HT1080 (cell line): ENCODE measurements at places on chromosomes 5 and 9.

- DNase-seq: no peak
Measured at GRCh38 chr5:134071614-134072207, 42.8 kb upstream of the TCF7 start.

DNA sequence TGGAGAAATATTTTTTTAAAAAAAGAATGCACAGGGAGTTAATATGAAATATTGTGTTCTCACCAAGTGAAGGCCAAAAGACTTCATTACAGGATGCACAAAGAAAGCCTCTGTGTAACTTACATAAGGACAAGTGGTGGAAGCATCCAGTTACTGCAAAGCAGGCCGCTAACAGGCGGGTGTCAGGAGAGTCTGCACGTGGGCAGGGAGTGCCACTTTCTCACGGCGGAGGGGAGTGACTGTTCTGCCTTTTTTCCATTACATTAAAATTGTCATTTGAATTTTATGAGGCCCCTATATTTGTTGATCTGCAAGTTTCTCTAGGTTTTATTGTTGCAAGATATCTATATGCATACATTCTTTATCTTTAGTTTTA lies 28.1 kb upstream of the SPATA31E1 start:
- DNase-seq: no peak

DNA sequence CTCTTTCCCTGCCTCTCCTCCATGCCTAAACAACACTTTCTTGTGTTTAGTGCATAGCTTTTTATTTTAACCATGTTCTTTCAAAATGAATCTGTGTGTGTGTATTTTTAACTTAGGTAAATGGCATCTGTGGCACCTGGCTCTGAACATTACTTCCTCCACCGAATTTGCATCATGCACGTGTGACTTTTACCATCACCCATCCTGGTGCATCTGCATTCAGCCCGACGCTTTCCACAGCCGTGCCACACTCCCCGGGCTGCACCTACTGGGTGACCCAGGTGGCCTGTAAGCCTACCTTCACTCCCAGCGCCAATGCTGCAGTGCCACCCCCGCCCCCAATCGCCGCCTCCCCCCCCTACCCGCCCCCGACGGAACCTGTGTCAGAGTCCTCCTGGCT lies 12.7 kb upstream of the FCN1 start:
- DNase-seq: no peak

DNA sequence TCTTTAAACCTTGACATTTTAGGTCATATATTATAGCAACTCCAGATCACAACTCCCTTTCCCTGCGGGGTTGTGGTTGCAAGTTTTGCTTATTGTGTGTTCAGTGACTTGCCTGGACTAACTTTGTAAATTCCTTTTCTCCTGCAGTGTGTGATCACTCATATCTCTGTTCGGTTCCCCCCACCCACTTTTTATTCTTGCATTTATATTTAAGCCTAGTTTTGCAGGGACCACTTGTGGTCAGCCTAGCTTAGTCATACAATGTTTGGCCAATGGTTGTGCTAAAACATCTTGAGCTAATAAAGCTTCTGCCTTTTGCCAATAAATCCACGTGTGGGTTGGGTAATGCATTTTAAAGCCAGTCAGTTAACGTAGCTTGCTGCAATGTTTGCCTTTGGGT lies 146.5 kb upstream of the IRX4 start:
- no peak for DNase-seq

DNA sequence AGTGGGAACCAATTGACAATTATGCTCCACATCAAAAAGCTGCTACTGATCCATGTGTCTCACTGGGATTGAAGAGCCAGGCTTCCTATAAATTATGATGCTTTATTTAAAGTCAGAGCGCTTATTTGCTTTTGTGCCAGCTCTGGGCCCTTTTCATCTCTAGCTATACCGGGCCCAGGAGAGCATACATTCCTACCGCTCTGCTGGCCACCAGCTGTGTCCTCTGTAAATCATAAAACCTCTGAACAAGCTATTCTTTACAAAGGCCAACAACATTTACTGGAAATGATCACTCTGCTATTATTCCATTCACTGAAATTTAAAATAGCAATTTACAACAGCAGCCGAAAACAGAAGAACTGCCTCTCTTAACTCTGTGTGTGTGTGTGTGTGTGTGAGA lies 86.6 kb downstream of the ZNF608 start:
- no peak for DNase-seq

DNA sequence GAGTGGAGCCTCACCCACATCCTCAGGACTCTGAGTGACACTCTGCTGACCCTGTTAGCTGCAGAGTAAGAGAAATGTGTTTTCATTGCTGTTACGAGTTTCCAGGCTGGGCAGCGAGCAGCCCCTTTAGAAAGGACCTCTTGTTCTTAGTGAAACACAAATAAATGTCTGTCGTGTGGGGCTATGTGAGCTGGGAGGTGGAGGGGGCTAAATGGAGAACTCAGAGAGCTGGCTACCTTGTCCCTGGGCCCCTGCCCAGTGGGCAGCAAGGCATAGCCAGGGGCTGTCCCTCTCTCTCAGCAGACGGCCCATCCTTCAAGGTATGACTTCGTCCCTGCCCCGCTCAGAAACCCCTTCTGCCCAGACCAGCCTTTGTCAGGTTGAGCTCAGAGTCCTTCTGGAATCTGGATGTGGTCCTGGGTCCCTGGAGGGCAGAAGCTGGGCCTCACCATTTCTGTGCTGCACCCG lies 10.2 kb downstream of the DCANP1 start:
- DNase-seq: no peak

DNA sequence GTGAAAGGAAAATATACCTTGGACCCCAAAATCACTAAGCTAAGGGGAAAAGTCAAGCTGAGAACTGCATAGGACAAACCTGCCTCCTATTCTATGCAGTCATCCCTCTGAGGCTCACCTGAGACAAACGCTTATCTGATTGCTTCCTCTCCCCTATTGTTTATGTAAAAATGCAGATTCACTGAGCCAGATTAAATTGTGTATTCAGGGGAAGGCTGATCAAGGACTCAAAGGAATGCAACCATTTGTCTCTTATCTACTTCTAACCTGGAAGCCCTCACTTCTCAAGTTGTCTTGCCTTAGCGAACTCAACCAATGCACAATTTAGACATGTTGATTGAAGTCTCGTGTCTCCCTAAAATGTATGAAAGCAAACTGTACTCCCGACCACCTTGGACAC lies 13.3 kb downstream of the SPARC start:
- DNase-seq: no peak

- no peak for DNase-seq
Measured at GRCh38 chr5:134576386-134577021, 51.0 kb downstream of the JADE2 start.

DNA sequence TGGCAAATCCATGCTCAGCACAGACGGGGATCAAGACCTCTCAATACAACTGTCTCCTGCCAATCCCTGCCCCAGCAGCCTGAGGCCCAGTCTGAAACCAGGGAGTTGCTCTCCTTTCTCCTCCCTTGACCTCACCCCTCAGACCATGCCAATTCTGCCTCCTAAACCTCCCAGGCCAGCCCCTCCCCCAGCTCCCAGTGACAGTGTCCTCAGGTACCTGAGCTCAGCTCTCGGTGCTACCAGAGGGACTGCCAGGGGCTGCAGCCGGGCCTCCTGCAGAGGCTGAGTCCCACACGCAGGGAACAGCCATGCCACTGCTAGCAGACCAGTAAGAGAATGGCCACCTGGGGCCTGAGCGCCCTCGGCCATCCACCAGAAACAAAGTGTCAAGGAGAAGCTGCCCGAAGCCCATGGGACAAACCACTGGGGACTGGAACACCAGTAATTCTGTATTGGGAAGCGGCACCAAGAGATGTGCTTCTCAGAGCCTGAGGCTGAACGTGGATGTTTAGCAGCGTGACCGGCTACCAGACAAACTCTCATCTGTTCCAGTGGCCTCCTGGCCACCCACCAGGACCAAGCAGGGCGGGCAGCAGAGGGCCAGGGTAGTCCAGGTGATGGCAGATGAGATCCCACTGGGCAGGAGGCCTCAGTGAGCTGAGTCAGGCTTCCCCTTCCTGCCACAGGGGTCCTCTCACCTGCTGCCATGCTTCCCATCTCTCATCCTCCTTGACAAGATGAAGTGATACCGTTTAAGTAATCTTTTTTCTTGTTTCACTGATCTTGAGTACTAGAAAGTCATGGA lies 557 bp upstream of the IL3 start:
- no peak for DNase-seq

DNA sequence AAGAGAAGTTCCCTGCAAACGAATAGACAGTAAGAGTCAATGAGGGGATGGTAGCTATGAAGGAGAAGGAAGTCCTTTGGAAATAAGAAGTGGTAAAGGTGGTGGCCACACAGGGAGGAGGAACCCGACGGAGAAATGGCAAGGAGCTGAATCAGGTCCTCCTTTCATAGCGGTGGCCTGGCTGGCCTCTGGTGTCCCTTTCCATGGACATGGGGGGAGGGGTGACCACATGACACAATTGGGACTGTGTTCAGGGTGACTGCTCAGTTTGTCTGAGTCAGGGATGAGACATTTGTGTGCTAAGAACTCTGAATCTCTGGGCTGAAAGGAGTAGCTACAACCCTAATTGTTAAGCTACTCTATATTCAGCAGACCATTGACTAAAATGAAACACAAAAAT lies 28.7 kb upstream of the TIMD4 start:
- peak; percentile 50 for DNase-seq

DNA sequence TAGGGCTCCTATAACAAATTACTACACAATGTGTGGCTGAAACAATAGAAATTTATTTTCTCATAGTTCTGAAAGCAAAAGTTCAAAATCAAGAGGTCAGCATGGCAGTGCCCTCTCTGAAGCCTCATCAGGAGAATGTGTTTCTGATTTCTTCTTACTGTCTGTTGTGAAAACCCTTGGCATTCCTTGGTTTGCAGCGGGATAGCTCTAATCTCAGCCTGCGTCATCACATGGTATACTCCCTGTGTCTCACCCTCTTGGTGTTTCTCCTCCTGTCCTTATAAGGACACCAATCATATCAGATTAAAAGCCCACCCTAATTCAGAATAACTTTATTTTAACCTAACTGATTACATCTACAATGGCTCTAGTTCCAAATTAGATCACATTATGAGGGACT lies 87.5 kb upstream of the CDH9 start:
- DNase-seq: no peak

GRCh38 chr9:14993901-14994554 lies 83.8 kb upstream of the FREM1 start:
- DNase-seq: no peak

GRCh38 chr9:37104183-37104889 lies 16.0 kb upstream of the ZCCHC7 start:
- DNase-seq: peak; percentile 74

GRCh38 chr5:45521067-45521466 lies 175.1 kb downstream of the HCN1 start:
- peak; percentile 75 for DNase-seq

- DNase-seq: no peak
Measured at GRCh38 chr9:137025517-137025966, 2.5 kb downstream of the ABCA2 start.

DNA sequence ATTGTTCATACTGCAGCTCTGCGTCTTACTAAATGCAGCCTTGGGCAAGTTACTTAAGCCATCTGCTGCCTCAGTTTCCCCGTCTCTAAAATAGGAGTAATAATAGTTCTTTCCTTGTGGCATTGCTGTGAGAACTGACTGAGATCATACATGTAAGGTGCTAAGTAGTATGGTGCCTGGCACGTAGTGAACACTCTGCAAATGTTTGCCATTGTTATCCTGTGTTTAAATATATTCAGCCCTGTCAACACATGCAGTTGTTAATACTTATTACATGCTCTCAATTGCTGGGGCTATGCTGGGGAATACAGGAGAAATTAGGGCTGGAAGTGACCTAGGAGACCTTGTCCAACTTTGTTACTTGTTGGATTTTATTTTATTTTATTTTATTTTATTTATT lies 105.2 kb upstream of the RAI14 start:
- no peak for DNase-seq

DNA sequence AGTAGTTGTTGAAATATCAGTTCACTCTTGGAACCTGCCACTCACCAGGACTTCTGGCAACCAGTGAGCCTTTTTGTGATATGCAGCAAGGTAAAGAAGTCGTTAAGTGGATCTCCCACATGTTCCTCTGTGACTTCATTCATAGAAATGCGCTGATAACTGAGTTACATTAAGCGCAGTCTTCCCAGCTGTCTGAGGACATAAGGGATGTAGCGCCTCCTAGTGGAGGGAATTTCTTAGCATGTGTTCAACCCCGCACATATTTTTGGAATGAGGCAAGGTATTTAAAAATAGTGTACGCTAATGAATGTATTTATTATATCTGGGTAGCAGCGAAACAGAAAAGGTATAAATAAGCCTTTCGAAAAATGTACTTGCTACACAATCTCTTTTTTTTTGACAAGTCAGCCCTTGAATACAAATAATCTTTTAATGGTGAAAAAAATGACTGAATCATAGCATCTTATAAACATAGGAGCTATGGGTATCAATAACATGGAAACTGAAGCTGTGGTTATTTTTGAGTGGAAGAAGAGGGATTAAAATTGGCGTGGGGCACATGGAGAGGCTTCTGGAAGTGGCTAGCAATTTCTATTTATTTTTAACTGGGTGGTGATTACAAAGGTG lies 38.0 kb downstream of the PALM2AKAP2 start:
- DNase-seq: peak; percentile 89

DNA sequence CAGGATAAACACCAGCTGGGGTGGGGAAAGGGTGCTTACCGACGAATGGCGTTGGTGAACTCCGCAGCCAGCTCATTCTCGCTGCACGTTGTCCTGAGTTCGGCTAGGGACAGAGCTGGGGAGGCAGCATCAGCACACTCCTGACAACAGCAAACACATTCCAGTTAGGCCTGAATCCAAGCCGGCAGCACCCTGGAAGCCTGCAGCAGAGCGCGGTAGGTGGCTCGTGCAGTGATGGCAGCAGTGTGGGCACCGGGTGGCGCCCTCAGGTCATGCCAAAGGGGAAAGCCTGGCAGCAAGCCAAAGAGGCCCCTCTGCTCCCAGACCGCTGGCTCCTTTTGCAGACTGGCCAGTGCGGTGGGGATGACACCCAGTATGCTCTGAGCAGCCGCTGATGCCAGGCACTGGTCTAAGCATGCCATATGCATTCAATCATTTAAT lies 66.9 kb downstream of the DCP2 start:
- DNase-seq: no peak

DNA sequence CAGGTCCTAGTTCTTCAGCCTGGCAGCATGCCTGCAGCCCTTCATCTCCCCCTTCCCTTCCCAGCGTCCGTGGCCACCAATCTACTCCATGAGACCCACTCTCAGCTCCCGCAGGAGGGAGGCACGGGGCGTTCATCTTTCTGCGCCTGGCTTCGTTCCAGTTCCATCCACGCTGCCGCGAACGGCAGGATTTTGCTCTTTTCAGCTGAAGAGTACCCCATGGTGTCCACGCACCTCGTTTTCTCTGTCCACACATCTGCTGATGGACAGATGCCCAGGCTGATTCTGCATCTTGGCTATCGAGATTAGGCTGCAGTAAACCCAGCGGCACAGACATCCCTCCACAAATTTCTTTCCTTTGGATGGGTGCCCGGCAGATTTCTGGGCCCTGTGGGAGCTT lies 30.5 kb upstream of the NKD2 start:
- DNase-seq: no peak
